Activated naive CD4-positive, alpha-beta T cell (primary cell): ENCODE measurements at places on chromosomes 6 and 20.

- DNase-seq = no peak
Observed at GRCh38 chr6:157657754-157658153, 165.3 kb upstream of the SNX9 start.

DNA sequence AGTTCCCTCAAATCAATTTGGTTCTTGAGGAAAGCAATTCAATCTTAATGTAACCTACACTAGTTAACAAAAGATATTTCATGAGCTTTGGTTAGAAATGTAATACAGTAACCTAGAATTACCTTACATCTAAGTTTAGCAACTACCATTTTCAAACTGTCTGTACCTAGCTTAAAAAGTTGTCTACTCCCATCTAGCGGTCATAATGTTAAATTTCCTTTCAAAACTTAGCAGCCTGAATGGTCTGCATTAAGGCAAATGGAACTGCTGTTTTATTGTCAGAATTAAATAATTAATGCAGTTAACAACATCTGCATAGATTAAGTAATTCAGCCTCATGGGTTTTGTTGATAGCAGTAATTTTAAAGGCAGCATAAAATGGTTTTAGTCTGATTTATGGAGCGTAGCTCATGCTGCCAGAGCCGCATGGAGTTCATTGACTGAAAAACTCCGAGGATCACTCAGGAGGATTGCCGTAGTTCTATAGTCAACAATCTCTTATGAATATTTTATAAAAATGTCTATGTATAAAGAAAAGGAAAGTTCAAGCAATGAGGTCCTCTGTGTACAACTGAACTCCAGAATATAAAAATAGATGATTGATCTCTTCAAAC, 485.4 kb upstream of the MANEA start:
- DNase-seq = no peak

DNA sequence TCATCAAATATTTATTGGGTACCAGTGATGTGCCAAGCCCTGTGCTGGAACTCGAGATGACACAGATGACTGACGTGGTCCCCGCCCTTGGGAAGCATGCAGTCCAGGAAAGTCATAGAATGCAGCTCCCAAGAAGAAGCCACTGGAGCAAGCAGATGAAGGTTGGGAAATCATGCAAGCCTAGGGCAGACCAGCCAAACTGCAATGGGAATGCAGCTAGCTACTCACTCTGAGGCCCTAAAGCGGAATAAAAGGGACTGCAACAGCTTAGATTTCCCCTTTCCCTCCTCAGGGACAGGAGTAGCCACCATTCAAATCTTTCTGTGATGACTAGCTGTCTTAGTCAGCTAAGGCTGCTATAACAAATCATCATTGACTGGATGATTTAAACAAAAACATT, 152.2 kb downstream of the MAFB start:
- DNase-seq = no peak

DNA sequence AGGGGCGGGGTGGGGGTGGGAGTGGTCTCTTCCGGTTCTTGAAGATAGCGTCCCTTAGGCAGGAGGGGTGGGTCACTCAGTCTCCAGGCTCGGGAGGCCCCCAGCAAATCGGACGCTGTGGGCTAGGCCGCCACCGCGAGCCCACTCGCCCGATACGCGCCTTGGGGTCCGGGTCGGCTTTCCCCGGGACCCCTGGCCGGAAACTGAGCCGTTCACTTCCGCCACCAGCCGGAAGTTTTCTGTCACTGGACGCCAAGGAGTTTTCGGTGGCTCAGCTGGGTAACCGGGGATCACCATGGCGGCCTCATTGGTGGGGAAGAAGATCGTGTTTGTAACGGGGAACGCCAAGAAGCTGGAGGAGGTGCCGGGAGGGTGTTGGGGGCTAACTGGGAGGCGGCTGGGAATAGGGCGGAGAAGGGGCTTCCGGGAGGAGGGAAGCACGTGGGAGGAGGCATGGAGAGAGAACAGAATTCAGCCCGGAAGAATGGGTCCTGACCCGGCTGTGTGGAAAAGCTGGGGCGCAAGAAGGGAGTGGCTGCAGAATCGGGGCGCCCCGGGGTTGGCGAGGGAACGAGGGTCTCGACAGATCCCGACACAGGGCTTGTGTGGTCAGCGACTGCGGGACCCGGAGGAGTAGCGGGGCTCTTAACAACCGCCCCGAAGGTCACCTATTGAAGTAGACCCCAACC, at the start of gene ITPA:
TSS of gene ITPA (plus strand) at position 242 of the 689 bp plus-strand sequence. CDS start at position 296, 54 bp downstream.
- DNase-seq = no peak

- DNase-seq = no peak
Observed at GRCh38 chr6:186340-186965, 105.8 kb upstream of the DUSP22 start.

DNA sequence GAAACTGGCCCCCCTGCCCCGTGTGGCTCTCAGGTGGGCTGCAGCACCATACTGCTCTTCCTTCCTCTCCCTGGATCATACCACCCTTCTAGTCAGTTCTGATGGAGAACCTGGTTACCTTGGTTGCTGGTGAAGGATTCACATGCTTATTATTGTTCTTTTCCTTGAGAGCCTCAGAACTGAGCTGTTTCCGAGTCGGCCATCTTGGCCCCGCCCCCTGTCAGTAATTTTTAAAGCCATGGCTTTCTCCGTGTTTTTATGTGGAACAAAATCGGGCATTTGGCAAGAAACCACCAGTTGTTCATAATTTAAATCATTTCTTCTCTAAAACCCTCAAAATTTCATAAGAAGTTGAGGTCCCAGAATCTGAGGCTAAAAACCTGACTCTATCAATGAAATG, 493.8 kb downstream of the NKAIN2 start:
- no peak for DNase-seq

DNA sequence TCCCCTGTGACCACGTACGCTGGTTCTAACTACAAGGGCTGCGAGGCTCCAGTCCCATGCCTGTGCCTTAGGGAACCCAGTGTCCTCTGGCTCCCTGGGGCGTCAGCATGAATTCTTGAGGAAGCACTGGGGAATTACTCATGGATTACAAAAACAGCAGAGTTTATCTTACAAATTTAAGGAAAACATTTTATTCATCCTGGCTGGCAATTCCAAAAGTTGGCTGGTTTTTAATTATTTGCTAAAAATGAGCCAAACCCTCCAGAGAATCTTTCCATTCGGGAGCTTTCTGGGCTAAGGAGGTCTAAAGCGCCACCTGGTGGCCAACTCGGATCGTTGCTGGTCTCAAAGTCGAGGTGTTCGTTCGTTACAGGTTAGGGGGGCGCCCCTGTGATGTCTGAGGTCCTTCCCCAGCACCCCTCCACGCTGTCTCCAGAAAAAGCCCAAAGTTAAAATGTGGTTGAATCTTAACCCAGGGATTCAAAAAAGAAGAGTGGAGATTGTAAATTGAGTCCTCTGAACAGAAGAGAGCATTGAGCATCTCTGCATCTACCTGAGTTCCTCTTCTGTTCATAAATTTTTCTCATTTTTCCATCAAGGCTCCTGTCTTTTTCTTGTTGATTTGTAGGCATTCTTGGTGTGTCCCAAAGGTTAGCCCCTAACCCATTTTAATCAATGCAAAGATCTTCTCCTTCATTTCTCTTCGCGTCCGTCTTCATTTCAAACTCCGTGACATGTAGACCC, 99.4 kb downstream of the BFSP1 start:
- DNase-seq = peak; percentile 3

GRCh38 chr20:19885939-19886660, 128.0 kb downstream of the RIN2 start:
- DNase-seq = no peak

DNA sequence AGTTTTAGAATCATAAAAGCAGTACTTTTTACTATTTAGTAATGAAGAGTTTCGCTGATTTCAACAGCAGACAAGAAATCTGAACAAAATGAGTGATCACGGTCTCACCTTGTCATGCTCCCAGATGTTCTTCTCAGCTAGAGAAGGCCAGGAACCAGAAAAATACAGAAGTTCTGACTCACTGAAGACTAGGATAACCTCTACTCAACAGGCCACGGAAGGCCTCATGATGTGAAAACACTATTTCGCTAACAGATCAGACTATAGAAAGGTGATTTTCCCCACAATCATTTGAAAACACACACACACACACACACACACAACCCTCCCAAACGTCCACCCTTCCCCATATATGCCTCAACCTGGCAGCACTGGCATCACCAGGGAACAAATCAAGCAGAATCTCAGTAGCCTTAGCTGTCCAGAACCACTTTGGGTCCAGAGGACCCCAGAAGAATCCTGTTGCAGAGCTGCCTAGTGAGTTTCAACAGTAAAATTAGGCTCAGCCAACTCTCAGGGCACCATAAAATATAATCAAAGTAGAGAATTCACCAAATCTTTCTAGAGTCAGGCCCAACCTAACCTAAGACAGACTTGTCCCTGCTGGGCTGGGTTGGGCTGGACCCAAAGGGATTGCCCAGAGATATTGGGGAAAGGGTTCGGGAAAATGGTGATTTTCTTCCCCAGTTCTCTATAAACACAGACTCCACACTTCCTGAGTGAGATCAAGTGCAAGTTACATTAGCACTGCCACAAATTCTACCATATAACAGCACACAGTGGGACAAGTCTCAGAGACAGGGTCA, 7.9 kb downstream of the EXOC2 start:
- no peak for DNase-seq

DNA sequence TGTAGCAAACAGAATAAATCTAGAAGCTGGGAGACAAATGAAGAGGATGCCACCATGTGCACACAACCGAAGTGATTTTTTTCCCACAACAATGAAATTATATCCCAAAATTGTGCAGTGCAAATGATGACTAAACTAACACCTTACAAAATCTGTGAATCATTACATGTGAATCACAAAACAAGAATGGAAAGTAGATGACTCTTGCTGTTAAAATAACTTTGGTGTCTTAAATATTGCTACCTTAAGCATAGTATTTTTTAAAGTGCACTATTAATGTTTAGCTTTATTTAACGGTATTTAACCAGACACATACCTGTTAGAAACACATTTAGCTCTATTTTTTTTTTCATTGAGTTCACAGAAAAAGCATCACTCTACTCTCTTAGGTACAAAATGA, 190.8 kb downstream of the TBC1D32 start:
- no peak for DNase-seq

DNA sequence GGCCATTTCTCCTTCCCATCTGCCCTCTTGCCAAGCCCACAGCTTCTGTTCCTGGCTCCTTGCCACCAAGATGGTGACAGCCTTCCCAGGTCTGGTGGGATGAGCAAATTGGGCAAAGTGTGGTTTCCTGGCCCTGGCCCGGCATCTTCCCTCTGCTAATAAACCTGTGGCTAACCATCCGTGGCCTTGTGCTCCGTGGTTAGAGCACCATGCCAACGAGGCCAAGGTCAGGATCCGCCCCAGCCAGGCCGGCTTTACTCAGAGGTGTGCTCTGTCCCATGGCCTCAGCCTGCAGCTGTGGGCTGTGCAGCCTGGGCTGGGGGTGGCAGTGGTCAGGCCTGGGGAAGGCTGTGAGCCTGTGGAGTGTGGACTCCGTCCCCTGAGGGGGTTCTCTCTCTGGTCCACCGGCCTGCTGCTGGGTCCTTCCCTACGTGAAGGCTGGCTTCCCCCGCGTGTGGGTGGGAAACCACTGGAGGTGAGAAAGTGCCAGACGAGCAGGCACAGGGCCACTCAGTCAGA, 117.4 kb downstream of the VEGFA start:
- DNase-seq = no peak

- no peak for DNase-seq
Observed at GRCh38 chr20:43507150-43508080, at the start of gene L3MBTL1. Gene L3MBTL1 (plus strand): TSS chr20:43507697. CDS start chr20:43513504, 5,807 bp downstream.

GRCh38 chr6:5199283-5199682, 61.5 kb downstream of the LYRM4 start:
- DNase-seq = no peak

DNA sequence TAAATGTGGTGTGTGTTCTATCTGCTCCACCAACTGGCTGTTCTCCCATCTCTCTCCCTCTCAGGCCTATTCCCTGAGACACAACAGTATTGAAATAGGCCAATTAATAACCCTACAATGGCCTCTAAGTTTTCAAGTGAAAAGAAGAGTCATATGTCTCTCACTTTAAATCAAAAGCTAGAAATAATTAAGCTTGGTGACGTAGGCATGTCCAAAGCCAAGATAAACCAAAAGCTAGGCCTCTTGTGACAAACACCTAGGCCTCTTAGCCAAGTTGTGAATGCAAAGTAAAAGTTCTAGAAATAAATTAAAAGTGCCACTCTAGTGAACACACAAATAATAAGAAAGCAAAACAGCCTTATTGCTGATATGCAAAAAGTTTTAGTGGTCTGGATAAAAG, 29.9 kb downstream of the MTCL3 start:
- DNase-seq = no peak

- no peak for DNase-seq
Observed at GRCh38 chr6:138307352-138307751, 70.4 kb upstream of the SMIM28 start.

- no peak for DNase-seq
Observed at GRCh38 chr6:15763837-15764236, 101.0 kb upstream of the DTNBP1 start.
